ENCODE measurements at places on chromosomes 1 and 21.

- DNase-seq, result no peak
Observed at GRCh38 chr1:234589854-234590620, 19.9 kb downstream of the IRF2BP2 start.

GRCh38 chr1:29123053-29123886 lies 433 bp downstream of the TMEM200B start:
- no peak for DNase-seq

DNA sequence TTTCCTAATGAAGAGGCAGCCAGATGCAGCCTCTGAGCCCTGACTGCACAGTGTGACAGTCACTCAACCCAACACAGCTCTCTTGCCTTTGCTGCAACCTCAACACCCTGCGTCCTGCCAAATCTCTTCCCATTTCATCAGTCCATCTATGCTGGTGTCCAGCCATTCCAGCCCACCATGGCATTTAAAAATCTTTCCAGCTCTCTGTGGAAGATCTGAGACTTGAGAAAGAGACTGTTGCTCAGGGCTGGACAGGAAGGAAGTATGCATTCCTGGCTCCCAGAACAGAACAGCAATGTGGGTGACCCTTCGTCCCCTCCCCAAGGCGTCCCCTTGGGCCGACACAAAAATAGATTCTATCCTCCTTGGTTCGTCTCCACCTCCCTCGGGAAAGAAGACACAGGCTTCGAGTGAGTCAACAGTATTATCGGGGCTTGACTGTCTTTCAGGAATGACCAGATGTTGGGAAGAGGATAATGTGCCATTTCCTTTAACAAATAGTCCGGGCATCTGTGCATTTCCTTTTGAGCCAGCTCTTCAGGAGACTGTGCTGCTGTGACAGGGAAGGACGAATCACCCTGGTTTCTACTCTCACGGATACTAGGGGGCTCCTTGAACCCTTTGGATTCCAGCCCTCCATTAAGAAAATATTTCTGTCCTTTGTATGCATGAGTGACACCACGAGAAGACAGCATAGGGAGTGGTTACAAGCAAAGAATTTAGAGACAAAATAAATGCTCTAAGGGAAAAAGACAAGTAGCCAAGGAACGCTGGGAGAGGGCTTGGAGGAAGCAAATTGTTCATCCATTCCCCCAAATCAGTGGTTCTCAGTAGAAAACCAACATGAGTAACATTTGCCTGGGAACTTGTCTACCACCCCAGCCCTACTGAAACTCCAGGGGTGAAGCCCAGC lies 111.4 kb upstream of the CDC42BPA start:
- no peak for DNase-seq

DNA sequence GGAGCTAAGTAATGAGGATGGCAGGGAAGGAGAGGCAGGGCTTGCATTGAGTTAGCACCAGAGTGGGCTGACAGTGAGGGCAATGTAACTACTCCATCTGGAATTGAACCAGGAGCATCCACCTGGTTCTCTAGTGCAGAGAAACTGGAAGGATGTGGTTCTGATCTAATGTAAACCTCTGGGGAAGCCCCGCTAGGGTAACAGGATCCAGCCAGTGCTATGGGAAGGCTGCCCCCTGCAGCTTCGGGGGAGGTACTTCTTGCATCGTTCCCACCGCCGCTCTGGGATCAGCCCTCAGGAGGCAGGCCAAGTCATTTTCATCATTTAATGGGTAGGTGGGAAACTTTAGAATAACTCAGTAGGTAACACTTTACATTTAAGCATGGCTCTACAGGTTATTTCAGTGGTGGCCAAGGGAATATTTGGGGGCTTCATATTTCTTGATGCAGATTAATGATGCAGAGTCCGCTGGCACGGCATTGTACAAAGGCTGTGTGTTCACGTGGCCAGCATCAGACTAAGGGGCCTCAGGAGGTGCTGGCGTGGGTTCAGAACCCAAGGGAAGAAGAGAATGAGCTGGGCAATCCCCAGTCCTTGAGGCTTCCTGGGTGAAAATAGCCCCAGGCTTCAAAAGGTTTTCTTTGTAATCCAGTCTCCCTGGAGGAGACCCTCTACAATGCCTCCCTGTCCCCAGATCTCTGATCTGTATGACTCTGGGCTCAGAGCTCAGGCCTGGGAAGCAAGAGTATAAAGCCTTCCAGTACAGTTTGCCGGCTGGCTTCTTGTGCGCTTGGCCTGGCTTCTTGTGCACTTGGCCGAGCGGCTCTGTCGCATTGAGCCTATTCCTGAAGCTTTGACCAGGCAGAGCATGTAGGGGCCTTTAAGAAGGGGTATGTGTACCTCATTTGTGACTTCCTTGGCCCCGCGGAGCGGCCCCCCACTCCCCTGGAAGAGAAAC lies 26.4 kb upstream of the KAZN start:
- no peak for DNase-seq

DNA sequence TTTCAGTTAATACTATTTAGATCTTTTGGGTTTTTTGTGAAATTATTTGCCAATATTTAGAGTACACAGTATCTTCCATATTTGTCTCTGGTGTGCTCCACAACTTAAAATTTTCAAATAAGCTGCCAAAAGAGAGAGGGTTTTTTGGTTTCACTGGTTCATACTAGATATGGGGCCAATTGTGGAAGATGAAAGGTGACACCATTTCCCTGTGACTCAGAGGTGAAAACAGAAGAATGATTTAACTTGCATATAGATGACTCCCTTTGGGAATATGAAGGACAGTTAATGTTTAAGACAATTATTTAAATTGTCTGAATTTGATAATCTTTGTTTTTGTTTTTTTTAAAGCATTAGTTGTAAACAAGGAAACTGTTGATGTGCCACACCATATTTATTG lies 37.5 kb downstream of the IVNS1ABP start:
- DNase-seq, result no peak

- no peak for DNase-seq
Observed at GRCh38 chr1:228508840-228509415, 21.7 kb downstream of the RNF187 start.

GRCh38 chr1:201825245-201825644 lies 3.7 kb upstream of the IPO9 start:
- no peak for DNase-seq

GRCh38 chr1:234322979-234323378 lies 50.3 kb upstream of the COA6 start:
- peak; percentile 15 for DNase-seq

DNA sequence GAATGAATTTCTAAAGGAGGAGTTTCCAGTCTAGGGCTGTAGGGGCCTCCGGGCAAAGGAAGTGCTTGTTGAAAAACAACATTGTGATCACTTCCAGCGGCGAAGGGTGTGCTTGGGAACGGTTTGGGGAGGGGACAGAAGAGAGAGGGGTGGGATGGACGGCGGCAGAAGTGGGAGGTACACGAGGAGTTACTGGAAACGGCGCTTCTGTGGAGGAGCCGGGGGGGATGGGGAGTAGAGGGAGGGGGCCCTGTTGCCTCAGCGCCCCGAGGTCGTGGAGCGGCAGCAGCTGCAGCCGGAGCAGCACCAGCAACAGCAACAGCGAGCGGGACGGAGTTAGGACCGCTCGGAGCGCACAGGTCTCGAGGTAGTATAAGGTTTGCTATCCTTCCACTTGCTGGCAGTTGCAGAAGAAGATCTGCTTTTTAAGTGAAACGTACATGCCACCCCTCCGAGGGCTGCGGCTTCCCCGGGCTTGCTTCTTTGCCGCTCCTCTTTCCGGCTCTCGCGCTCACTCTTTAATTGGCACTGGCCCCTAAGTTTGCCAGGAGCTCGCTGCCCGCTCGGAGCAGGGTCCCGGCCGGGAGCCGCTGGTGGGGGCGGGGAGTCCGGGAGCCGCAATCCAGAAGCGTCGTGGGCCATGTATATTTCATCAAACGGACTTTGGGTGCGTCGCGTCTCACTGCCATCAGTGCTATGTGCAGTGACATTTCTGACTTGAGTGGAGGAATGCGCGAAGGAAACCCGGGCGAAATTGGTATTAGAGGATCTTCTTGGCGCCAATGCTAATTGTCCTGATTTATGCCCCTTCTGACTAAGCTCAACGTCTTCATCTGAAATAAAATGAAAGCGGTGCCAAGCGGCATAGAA lies 771 bp upstream of the NTNG1 start:
- no peak for DNase-seq

DNA sequence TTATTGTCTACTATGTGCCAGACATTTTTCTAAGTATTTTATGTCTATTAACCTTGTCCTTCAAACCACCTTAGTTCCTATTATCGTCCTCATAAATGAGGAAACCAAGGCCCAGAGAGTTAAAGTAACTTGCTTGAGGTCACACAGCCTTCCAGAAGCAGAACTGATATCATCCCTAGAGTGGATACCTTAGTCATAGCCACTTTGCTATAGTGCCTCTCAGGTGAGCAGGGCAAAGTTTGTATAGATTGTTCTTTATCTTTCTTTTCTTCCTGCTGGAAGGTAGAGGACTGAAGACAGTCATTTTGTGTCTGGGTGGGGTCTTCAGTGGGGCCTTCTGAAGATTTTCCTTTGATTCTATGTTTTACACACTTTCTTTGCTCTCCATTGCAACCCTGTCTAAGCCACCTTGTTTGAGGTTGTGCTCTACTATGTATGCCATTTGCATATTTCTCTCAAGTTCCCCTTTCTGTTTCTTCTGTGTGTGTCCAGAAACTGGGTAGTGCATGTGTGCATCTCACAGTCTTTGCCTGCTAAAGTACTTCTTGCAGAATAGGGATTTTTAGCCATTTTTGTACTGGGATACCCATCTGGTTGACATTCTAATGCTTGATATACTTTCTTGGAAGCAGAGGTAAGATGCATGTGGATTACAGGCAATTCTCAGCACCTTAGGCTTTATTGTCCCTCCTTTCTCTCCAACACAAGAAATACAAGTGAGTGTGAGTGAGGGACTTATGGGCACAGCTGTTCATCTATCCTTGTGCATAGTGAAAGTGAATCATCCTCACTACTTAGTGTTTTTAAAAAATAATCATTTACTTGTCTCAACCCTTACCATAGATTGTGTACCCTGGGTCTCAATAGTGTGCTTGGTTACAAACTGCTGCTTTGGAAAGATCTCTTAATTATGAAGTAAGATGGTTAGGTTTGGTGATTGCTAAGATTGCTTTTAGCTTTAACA lies 207.6 kb upstream of the HMCN1 start:
- DNase-seq, result no peak

- no peak for DNase-seq
Observed at GRCh38 chr1:235935235-235936225, 68.8 kb upstream of the LYST start.

DNA sequence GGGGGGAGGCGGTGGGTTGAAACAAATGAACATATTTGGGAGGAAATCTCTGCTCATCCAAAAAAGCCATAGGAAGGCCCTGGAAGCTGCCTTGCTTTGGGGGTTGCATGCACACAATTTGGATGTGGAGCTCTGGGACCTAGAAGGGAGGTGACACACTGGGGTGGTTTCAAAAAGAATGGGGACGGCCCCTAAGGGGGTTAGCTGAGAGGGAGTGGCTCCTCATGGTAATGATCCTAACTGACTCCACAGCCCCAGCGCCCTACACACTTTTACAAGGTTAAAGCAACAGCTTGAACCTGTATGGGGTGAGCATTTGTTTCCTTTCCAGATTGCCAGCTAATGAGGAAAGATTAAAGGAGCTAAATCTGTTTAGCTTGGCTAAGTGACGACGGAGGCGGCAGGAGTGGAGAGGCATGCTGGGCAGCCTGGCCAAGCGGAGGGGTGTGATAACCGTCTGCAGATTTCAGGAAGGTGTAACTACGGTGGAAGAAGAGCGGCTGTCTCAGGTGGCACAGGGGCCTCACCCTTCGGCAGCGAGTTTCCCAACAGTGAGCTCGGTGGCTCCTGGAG lies 107.3 kb downstream of the RNF220 start:
- no peak for DNase-seq

GRCh38 chr21:34980423-34981115 lies 68.5 kb downstream of the RUNX1 start:
- DNase-seq, result no peak

- no peak for DNase-seq
Observed at GRCh38 chr1:153057375-153057774, at the start of gene SPRR2A. SPRR2A (minus strand) TSS chr1:153057512; CDS start chr1:153056735, 777 bp downstream.

- DNase-seq, result no peak
Observed at GRCh38 chr1:71721532-71721931, 560.8 kb downstream of the NEGR1 start.

DNA sequence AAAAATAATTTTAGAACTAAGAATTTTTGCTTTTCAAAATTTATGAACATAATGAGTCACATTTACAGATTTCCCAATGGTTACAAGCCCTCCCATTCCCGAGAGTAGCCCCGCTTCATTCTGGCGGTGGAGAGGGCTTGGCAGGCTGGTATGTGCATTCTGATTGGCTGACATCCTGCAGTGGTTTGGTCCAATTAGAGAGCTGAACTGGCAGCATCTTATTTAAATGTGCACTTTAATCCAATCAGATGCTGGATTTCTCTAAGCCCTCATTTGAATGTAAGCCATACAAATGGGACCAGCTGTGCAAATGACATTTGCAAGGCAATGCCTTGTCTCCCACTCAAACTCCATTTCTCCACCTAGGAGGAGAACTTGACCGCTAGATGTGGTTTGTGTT lies 18.0 kb upstream of the TRIM17 start:
- no peak for DNase-seq

DNA sequence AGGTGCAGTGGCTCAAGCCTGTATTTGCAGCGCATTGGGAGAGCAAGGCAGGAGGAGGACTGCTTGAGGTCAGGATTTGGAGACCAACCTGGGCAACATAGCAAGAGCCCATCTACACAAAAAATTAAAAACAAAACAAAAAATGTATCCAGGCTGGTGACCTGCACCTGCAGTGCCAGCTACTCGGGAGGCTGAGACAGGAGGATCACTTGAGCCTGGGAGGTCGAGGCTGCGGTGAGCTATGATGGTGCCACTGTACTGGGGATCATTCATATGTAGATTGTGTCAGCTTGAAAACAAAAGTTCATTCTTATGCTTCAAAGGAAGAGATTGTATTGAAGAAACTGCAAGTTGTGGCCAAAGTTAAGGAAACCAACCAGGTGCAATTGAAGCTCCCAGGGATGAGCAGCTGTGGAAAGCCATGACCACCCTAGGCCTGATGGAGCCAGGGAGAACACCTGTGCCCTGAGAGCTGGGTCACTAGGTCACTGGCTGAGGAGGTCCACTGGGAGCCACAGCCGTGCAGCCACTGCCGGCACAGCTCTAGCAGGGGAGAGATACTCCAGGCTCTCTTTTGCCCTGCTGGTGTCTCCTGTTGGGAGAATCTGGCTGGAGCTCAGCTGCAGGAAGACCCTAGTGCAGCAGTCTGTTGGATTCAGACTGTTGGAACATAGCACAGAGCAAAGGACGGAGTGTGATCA lies 13.3 kb upstream of the BRWD1 start:
- no peak for DNase-seq

- no peak for DNase-seq
Observed at GRCh38 chr1:213689260-213689659, 298.5 kb upstream of the PROX1 start.

GRCh38 chr1:112956544-112957132 lies 642 bp upstream of the SLC16A1 start:
- DNase-seq, result no peak

- no peak for DNase-seq
Observed at GRCh38 chr1:66393586-66394287, 140.2 kb upstream of the SGIP1 start.
